NCI-H187 (cell line): ENCODE measurements at places on chromosomes 11 and 22.

GRCh38 chr22:48742191-48742555 is 1085.5 kb downstream of the BRD1 start:
- no peak for DNase-seq

GRCh38 chr11:27291302-27291889 is 71.6 kb downstream of the CCDC34 start:
- DNase-seq: no peak

- DNase-seq: no peak
Observed at GRCh38 chr11:116792869-116793771, 1.4 kb upstream of the APOA5 start.

DNA sequence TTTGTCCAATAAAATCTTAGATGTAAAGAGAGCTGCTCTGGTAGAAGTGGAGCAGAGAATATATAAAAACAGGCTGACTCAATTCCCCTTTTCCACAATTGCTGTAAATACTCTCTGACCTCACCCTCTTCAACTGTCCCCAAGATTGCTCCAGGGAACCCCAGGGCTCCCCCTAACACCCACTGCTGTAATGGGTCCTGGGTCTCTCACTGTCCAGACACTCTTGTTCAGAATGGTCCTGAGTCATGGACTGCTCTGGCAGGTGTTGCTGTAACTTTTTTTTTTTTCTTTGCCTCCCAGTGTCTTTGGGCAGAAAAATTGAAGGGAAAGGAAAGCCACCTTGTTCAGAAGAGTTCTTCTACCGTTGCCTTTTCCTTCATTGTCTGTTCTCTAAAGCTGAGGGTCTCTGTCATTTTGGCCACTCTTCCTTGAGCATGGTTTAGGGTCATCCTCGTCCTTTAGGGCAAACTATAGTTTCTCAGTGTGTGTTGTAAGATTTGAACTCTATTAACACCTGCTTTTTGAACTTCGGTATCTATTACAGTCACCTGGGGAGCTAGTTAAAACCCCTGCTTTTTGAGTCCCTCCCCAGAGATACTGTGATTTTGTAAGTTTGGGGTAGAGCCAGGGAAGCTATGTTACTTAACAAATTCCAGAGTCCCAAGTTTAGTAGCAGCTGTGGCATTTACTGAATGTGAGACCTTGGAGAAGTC is 209.5 kb downstream of the NAV2 start:
- no peak for DNase-seq

GRCh38 chr11:85748455-85748891 is 62.5 kb downstream of the SYTL2 start:
- no peak for DNase-seq

DNA sequence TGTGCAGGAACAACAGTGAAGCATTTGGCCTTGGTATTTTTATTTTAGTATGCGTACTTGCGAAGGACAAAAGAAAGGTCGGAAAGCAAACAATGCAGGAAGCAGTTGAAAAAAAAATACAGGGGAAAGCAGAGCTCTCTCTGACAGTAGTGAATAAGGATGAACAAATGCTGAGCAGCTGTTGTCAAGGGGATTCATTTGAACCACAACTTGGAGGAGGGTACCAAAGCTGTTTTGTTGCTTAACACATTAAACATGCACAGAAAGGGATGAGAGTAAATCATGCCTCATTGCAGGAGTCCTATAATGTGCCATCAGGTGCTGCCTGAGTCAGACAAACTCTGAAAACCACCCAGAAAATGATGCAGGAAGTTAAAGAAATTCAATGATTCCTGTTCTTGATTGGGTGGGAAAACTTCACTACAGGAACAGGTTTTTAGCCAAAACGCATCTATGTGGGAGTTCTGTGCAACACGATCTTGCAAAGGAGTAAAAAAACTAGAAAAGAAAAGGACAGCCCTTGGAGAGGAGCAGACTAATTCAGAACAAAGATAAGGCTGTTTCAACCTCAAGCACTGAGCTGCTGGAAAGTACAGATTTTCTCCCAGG is 2113.5 kb downstream of the LRRC4C start:
- DNase-seq: no peak

GRCh38 chr11:79054636-79055035 is 386.2 kb downstream of the TENM4 start:
- no peak for DNase-seq

- no peak for DNase-seq
Observed at GRCh38 chr11:72869831-72870230, 55.6 kb downstream of the ATG16L2 start.

DNA sequence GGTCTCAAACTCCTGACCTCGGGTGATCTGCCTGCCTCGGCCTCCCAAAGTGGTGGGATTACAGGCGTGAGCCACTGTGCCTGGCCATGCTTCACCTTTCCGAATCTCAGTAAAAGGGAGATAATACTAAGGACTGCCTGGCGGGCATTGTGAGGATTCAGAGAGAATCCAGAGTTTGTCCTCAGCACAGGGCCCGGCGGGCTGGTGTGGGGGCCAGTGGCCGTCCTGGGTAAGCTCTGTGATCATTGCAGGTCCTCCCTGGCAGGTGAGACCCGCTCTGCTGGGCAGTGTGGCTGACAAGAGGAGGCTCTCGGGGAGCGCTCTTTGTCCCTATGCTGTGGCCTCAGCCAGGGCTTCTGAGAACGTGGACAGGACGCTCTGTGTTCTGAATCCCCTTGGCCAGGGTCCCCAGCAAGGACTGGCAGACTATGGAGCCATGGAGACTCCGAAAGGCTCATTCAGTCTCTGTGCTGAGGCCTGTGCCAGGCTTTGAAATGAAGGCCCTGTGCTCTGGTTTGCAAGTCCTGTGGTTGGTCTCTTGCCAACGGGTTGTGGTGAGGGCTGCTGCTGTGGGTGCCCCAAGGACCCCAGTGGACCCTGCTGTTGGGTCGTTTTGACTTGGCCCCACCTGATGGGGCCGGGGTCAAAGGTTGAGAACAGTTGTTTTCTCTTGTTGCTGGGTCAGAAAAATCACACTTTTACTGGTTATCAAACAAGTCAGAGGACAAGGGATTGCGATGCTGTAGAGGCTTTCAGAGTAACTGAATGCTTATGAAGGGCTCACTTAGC is 2.1 kb downstream of the TPCN2 start:
- DNase-seq: no peak

DNA sequence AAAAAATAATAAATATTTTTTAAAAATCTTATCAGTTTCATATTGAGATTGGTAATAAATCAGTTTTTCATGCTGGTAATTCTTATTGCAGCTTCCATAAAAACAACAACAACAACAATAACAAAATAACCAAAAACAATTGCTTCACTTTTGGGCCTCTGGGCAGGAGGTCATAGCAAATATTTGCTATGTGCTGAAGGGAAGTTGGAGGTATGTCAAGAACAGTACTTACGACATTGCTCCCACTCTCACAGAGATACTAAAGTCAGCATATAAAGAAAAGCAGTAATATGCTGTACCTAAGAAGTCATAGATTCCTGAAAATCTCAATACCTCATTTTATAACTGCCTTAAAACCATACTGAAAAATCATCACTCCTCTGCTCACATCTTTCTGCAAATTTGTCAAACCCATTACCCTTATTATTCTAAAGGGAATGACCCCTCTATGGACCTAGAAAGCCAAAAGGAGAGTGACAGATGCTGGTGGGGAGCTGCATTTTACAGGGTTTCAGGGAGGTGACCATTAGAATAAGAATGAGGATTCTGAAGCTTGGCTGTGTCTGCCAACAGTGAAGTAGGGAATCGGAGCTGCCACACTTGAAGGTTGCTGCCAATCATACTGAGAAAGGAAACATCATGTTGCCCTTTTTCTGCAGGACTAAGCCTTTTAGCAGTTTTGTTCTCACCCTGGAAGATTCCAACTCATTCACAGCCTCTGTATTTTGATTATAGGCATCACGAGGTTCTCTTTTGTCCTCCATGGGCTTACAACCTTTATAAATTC is 742.9 kb downstream of the LRRC4C start:
- no peak for DNase-seq

- DNase-seq: no peak
Observed at GRCh38 chr11:69995697-69996096, 82.4 kb upstream of the ANO1 start.

GRCh38 chr11:129375751-129376657 is at the start of gene BARX2:
BARX2 (plus strand) TSS chr11:129375848; CDS start chr11:129376036, 188 bp downstream.
- no peak for DNase-seq

- DNase-seq: no peak
Observed at GRCh38 chr22:23263651-23264555, 83.6 kb downstream of the BCR start.

DNA sequence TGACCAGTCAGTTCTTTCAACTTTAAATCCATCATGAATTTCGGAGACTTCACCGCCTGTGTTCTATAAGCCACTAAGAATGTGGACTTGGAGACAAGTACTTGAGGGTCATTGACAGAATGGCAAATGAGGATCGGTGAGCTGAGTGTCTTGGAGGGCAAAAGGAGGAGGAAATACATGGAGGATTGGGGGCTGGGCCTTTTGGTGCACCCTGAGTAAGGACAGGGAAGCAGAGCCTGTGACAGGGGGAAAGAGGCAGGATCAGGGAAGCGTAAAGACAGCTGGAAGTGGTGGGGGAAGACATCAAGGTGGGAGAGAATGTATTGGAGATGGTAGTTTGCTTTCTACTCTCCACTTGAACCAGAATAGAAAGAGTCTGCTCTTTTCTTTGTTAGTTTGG is 70.4 kb upstream of the MTMR2 start:
- no peak for DNase-seq

DNA sequence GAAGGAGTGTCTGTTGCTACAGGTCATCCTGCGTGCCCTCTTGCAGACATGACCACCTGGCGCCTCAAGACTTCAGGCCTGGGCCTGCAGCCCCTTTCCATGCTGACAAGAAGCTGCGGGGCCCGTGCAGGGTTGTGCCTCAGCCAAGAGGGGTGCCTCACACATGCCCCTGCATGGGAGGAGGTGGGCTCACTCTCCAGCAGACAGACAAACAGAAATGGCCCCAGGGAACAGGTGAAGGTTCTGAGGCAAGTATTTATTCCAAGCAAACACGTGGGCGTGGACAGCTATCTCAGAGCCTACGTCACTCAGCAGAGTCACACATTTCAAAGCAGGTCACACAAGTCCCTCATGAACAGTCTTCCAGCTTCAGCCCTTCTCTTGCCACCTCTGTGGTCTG is 5.9 kb upstream of the SYCE3 start:
- no peak for DNase-seq

- no peak for DNase-seq
Observed at GRCh38 chr11:134522782-134523570, 110.9 kb upstream of the B3GAT1 start.

DNA sequence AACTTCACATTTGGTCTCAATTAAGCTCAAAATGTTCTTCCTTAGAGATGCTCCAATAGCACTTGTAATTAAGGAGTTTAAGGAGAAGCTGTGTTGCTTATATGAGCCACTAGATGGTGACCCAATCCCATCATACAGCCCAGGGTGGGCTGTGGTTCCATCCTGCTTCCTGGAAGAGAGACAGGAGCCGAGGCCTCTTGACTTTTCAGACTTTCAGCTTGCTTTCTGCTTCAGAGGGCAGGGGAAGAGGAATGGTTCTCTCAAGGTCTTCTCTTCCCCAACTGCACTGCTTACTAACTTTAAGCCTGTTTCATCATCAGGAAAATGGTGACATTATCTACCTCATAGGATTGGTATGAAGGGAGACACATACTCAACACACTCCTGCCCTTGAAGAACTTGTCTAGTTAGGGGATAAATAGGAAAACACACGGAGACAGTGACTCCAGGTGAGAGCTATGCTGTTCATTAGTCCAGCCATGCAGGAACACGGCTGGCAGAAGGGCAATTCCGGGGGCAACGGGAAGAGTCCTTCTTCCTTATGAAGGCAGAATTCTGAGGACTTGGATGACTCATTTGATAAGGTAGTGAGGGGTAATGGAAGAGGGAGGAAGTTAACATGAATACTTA is 20.1 kb downstream of the TMEM218 start:
- no peak for DNase-seq

GRCh38 chr11:75740681-75741080 is 23.0 kb downstream of the MOGAT2 start:
- no peak for DNase-seq
